ENCODE measurements at places on chromosomes 5 and 9.

DNA sequence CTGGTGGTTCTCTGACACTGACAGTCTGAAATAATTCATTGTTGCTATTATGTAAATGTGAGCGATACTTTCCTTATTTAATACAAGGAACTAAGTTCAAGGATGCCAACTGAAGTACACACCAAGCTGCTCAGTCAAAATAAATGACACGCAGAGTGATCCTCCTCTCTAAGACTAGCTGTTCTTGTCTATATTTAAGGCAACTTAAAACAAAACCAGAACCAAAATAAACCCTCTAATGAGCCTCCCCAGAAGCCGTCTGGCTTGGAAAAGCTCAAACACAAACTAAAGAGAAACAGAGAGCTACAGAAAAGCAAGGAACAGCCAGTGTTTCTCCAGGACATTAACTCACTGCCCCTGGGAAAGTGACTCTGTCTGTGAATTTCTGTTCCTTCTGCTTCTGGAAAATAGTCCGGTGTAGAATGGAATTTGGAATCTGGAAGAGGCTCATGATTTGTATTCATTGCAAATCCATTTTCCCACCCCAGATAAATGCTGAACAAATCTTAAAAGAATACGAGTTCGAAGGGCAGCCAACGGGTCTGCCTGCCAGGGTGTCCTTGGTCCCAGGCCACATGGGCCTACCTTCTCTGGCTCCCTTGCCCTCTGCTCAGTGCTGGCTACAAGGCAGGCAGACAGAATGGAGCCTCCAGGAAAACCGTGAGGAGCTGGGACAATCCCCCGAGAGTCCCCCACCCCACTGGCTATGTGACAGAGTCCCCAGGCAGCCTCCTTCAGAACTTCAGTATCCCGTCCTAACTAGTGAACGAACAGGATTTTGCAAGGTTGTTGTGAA lies 14.8 kb downstream of the GGTA1 start:
- DNase-seq, result peak; percentile 31

- no peak for DNase-seq
Measured at GRCh38 chr5:101796427-101796826, 499.7 kb downstream of the SLCO4C1 start.

DNA sequence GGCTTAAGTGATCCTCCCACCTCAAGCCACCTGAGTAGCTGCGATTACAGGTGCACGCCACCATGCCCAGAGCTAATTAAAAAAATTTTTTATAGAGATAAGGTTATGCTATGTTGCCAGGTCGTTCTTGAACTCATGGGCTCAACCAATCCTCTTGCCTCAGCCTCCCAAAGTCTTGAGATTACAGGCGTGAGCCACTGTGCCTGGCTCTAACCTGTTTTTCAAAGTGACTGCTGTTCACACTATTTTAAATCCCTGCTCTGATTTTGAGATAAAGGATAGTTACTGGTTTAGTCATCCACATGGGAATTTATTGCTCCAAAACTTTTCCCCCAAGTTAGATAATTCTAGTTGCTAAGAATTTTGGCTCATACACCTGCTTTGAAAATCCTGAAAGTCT lies 48.2 kb upstream of the MTMR12 start:
- DNase-seq, result no peak

- DNase-seq, result no peak
Measured at GRCh38 chr5:37915097-37915736, 75.4 kb upstream of the GDNF start.

GRCh38 chr9:23659346-23660006 lies 166.6 kb downstream of the ELAVL2 start:
- DNase-seq, result no peak

DNA sequence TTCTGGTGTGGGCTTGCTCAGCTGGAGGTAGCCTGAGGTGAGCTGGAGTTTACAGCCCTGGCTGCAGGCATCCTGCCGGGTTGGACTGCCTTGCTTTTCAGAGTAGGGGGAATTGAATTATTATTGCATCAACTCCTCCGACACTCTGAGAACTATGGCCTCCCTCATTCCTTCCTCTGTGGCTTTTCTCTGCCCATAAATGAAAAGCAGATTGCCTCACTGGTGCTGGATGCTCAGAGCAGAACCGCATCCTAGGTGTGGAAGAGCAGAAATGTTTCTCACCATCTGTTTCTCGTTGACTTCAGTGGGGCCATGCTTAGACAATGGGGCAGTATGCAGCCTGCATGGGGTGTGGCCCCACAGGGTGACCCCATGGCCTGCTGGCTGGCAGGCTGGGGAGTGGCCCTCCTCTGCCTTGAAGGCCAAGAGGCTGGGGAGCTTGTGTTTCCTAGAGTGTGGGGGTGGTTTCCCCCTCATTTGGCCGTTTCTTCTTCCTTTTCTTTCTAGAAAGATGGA lies 27.3 kb upstream of the TGFBI start:
- no peak for DNase-seq

DNA sequence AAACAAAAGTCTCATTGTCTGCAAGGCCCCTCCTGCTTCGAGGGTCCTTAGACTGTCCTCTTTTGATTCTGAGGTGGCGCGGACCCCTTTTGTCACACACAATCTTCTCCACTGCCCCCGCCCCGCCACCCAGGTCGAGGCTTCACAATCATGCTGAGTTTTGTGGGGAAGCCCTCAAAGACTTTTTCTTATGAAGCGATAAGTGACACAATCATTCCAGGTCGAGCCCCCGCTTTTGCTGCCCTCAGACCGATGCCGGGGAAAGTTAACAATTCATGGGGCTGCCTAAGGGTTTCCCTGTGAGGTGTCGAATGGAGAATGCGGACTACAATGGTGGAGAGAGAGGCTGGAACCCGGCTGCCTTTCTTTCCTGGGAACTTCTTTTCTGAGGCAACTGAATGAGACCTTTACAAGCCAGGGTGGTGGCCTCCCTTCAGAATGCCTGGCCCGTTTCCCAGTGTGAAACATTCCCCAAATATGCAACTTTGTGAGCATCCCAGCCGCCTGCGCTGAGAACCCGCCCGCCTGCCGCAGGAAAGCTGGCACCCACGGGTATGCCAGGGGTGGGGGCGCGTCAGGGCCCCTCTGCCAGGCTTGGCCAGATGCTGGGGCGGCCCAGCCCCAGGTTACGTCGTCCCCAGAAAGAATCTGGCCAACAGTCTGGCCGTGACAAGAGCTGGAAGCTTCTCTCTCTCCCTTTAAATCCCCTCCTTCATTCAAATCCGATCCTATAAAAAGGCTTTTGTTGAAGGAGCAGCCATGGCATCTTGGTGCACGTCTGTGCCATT lies 71.9 kb downstream of the MAP1B start:
- peak; percentile 64 for DNase-seq

- no peak for DNase-seq
Measured at GRCh38 chr9:107593224-107593870, 103.8 kb upstream of the KLF4 start.

- no peak for DNase-seq
Measured at GRCh38 chr9:129633207-129633606, 7.2 kb downstream of the NTMT1 start.

GRCh38 chr9:114382699-114383520 lies 4.9 kb downstream of the AKNA start:
- DNase-seq, result no peak

- no peak for DNase-seq
Measured at GRCh38 chr5:88829775-88830174, 53.2 kb downstream of the MEF2C start.

DNA sequence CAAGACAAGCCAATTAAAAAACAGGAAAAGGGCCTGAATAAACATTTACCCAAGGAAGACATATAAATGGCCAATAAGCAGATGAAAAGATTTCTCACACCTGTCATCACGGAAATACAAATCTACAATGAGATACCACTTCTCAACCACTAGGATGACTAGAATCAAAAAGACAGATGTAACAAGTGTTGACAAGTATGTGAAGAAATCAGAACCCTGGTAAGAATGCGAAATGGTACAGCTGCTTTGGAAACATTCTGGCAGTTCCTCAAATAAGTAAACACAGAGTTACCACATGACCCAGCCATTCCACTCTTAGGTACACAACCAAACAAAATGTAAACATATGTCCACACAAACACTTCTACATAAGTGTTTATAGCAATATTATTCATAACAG lies 32.5 kb downstream of the LEAP2 start:
- no peak for DNase-seq

- no peak for DNase-seq
Measured at GRCh38 chr5:73642344-73642743, 16.3 kb downstream of the ARHGEF28 start.

DNA sequence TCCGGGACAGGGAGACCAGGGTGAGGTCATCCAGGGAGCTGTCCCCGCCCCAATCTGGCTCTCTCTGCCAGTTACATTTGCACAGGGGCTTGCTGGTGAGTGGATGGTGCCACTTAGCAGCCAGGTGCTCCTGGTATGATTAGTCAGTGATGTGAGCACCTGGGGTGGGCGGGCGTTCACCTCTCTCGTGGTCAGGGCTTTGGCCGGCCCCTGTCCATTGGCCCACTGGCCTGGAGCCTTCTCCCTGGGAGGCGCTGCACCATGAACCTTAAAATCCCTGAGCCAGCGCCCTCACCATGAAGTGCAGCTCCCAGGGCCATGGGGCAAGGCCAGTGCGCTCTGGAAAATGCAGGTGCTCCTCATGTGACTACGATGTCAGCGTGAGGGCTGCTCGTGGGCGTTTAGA lies 2.0 kb downstream of the NKD2 start:
- no peak for DNase-seq

DNA sequence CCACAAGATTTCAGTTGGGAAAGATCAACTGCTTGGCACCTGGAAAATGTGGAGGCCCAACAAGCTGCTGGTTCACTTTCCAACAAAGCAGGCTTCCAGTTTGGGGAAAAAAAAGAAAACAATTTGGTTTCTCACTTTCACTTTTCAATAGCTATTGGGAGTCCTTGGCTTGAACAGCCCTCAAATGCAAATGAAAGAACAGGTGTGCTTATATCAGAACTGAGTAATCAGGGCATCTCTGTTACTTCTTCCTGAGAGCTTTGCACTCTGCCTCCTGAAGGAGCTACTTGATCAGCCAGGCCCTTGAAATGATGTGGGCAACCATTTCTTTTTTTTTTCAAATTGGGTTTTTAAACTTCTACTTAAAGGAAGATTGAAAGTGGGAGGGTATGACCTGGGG lies 73.5 kb downstream of the MFAP3 start:
- DNase-seq, result no peak

GRCh38 chr9:108953983-108954574 lies 19.9 kb downstream of the ABITRAM start:
- no peak for DNase-seq

DNA sequence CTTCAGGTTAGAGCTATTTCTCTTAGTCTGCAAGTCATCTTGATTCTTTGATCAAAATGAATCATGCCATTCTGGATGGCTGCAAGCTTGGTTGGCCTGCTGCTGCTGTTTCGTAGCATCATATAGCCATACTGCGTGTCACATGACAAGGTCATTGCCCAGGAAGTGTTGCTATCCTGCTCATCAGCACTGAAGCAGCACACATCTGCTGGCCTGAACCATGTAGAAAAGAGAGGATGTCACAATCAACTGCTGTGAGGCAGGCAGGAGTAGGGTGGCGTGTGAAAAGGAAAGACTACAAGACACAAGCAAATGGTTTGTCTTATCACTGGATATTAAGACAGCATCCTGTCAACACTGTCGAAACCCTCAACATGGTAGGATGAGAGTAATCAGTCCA lies 376.7 kb upstream of the RORB start:
- no peak for DNase-seq

DNA sequence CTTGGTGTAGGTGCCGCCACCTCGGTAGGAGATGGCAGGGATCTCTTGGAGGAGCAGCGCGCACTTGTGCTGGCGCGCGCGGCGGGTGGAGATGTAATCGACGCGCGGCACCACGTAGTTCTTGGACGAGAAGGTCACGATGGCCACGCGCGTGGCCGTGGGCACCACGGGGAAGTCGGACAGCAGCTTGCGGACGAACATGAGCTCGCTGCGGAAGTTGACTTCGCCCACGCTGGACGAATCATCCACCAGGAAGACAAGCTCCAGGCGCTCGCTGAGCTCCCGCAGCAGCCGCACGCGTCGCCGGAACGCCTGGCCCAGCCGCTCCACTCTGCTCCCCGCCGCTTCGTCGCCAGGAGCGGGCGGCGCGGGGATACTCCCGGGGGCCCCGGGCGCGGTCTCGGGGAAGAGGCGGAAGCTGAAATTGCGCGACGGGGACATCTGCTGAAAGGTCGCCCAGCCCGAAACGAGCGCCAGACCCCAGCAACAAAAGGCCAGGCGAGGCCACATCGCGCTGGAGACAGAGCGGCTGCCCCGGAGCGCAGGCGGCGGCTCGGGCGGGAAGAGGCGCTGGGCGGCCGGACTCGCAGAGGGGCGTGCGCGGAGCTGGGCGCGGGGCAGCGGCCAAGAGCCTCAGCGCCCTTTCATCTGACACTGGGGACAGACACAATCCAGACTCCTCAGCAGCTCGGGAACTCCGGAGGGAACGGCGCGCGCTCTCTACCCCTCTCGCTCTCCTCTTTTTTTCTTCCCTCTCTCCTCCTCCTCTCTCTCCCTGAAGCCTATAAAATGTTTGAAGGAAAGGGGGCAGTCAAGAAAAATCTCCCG lies at the start of gene SVEP1:
SVEP1 (minus strand) TSS at position 708 of the 828 bp plus-strand sequence; CDS start at position 510, 198 bp downstream.
- no peak for DNase-seq

- no peak for DNase-seq
Measured at GRCh38 chr5:83973925-83974815, 253.5 kb upstream of the HAPLN1 start.

DNA sequence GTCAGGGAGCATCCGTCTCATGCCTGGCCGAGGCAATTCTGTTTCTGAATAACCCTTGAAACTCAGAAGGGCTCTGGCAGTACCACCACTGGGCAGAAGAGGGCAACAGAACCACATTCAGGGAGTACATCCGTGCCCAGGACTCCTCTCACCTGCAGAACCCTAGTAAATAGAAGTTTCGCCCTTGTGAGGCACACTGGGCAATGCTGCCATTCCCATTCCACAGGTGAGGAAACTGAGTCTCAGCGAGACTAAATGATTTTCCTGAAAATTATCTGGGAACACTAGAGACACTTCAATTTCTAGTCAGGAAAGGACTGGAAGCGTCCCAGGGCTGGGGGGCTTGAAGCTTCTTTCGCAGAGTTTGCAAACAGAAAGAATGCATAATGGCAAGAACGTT lies 74.7 kb downstream of the FGF1 start:
- peak; percentile 16 for DNase-seq

DNA sequence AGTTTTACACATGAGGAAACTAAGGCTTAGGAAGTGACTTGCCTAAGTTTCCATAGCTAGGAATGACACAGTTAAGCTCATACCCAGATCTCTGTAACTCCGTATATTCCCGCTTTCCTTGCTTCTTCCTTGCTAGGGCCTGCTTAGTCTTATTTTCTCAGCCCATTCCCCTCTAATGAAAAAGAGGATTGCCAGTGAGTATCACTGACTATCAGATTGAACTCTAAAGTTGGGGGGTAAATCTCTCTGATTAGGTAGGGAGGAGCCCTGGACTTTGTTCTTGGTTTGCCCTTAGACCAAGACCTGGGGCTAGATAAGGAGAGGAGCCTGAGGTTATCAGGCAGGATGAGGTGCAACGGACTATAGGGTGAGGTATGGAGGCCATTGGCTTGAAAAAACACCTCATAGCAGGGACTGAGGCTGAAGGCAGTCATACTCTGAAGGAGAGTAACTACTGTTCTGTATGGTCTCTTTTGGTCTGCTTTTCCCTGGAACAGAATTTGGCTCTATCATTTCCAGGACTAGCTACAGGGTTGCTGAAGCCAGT lies 2.5 kb downstream of the TRIM32 start:
- DNase-seq, result no peak
